ENCODE measurements at places on chromosomes 11 and 22.

GRCh38 chr11:32305460-32305859 lies 129.9 kb downstream of the WT1 start:
- DNase-seq, result no peak

GRCh38 chr22:24455751-24456426 lies 28.5 kb downstream of the ADORA2A start:
- DNase-seq, result no peak

GRCh38 chr11:121328967-121329679 lies 36.6 kb downstream of the SC5D start:
- DNase-seq, result no peak

- no peak for DNase-seq
Measured at GRCh38 chr11:61854966-61855714, 27.0 kb downstream of the FADS2 start.
